ENCODE measurements at places on chromosomes 5 and 9.

GRCh38 chr9:94772144-94772543 lies 45.6 kb downstream of the AOPEP start:
- DNase-seq = no peak

DNA sequence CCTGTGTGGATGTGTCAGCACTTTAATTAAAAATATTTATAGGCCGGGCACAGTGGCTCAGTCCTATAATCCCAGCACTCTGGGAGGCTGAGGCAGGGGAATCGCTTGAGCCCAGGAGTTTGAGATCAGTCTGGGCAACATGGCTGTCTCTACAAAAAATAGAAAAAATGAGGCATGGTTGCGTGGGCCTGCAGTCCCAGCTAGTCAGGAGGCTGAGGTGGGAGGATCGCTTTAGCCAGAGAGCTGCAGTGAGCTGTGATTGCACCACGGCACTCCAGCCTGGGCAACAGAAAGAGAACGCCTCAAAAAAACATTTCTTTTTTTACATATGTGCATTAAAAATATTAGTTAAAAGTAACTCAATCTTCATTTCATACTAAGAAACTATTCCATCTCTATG lies 6.2 kb downstream of the TBC1D9B start:
- no peak for DNase-seq

- no peak for DNase-seq
Observed at GRCh38 chr9:111034898-111035539, 3.3 kb downstream of the LPAR1 start.

GRCh38 chr5:72882989-72883388 lies 66.5 kb downstream of the TNPO1 start:
- DNase-seq = no peak

DNA sequence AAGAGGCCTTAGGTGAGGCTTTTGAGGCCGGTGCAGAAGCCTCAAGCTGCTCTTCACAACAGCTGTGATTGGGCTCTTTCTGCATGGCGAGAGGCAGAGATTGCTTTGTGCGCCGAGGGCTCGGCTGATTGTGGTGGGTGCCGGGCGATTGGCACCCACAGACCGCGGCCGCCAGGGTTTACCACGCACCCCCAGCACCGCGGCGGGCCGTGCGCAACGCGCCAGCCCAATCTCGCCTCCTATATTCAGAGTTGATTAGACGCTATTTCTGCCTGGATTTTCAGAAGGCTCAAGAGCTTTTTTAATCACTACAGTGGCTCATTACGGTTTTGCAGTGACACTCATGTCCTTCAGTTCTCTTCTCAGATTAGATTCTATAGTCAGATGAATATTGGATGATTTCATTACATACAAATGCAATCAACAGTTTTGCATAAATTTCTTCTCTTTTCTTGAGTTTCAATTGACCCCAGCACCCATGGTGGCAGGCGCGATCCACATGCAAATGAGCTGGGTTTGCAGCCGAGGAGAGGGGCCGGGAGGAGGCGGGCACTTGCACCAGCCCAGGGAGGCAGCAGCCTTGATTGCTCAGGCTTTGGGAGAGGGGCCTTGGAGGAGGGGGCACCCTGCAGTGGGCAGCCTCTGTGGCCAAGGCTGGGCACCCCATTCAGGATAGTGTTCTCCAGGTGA lies 33.8 kb upstream of the PTGS1 start:
- no peak for DNase-seq

- no peak for DNase-seq
Observed at GRCh38 chr5:3007577-3007976, 256.1 kb upstream of the IRX2 start.

- no peak for DNase-seq
Observed at GRCh38 chr9:28082671-28083070, 509.4 kb upstream of the C9orf72 start.

DNA sequence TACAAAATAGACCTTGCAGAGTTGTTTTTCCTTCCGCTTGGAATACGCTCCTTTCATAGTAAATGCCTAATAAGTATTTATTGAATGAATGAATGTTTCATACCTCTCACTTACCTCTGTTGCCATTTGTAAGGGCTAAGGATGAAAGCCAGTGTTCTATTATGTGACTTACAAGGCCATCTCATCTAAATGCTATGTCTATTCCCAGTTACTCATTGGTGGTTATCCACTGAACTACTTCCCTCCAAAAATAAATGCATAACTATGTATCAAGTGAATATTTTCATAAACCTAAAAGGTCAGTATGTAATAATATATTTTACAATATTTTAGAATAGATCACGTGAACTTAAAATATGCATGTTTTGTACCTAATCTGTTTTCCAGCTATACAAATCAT lies 670.5 kb upstream of the RGMB start:
- DNase-seq = no peak

GRCh38 chr5:110032376-110032775 lies 342.6 kb downstream of the MAN2A1 start:
- no peak for DNase-seq

DNA sequence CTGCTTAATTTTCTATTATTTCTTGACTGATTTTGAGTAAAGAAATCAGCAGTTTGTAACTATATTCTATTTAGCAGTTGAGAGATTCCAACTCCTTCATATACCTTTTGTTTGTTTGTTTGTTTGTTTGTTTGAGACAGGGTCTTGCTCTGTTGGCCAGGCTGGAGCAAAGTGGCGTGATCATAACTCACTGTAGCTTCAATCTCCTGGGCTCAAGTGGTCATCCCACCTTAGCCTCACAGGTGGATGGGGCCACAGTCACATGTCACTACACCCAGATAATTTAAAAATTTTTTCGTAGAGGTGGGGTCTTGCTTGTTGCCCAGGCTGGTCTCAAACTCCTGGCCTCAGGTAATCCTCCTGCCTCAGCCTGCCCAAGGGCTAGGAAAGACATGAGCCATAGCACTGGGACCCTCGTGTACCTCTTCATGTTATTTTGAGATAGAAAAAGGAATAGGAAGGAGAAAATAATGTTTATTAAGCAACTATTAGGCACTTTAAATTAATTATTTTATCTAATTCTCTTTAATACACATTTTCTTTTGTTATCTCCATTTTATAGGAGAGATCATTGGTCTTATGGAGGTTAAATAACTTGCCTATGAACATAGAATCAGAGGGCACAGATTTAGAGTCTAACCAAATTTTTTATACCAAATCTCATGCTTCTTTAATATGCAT lies 133.0 kb downstream of the ZNF608 start:
- no peak for DNase-seq

GRCh38 chr9:130934246-130934645 lies 4.8 kb downstream of the FIBCD1 start:
- DNase-seq = no peak

- DNase-seq = no peak
Observed at GRCh38 chr9:69646810-69647209, 25.4 kb downstream of the APBA1 start.

DNA sequence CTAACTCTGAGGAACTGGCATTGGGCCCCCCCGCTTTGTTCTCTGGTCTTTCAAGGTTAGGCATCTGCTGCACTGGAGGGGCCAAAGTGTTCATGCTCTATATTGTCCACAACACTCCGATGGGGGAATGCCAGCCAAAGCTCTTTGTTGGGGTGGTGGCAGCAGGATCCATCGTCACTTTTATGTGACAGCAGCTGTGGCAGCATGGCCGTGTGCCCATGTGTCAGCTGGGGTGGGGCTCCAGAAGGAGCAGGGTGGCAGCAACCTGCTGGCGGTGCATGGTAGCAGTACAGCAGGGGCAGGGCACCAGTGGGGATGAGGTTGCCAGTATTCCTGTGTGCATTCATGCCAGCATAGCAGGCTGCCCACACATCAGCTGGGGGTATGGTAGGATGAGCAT lies 28.2 kb downstream of the ITGA2 start:
- DNase-seq = no peak

- DNase-seq = no peak
Observed at GRCh38 chr9:71743217-71743705, 25.1 kb downstream of the CEMIP2 start.

DNA sequence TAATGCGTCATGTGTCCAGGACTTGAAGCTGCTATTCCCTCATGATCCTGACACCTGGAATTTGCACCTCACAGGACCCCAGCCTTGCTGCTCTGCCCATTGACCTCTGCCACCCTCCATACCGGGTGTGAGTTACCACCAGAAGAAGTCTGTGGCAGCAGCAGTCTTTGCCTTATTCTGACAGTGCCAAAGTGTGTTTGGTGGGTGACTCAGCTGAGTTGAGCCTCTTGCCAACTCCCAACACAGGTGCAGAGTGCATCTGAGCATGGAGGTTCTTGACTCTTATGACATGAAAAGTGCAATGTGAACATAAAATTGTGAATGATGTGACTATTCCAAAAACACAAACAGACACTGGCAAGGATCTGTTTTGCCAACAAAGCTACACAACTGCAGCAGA lies 1166.5 kb upstream of the CDH18 start:
- DNase-seq = no peak

DNA sequence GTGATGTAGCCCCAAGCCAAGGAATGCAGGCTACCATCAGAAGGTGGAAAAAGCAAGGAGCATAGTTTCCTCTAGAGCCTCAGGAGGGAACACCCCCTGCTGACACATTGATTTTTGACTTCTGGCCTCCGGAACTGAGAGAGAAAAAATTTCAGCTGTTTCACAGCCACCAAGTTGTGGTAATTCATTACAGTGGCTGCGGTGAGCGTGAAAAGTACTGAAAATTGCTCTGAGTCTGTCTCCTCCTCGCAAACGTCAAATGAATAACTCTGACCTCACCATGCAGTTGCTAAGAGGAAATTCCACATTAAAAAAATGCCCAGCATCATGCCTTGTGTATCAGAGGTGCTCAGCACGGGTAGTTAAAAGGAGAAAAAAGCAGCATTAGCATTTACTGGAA lies 277.9 kb upstream of the MSX2 start:
- DNase-seq = no peak

GRCh38 chr5:113404269-113404668 lies 30.5 kb downstream of the TSSK1B start:
- DNase-seq = no peak

- DNase-seq = no peak
Observed at GRCh38 chr9:101388507-101388993, 3.7 kb upstream of the BAAT start.

Data from NCI-H526 treated with DMSO at 0.1 percent for 48 hours (cell line).